ENCODE measurements at places on chromosomes 3 and 15. TPM values are rescaled to one million over a fixed set of nuclear protein-coding genes. Genes with fewer than 3 reads are reported as not detected.

- H3K27ac ChIP-seq = no peak overlapping the region
- H3K36me3 ChIP-seq = peaks cover 20% of the 10 kb centered on the region
- no peak overlapping the region for H3K4me3 ChIP-seq
- no peaks in the 10 kb centered on the region for H3K27me3 ChIP-seq
- H3K4me1 ChIP-seq = no peaks in the 10 kb centered on the region
- no peak for DNase-seq
These were observed 23.9 kb downstream of the EHD4 start for GRCh38 chr15:41948490-41948889.

DNA sequence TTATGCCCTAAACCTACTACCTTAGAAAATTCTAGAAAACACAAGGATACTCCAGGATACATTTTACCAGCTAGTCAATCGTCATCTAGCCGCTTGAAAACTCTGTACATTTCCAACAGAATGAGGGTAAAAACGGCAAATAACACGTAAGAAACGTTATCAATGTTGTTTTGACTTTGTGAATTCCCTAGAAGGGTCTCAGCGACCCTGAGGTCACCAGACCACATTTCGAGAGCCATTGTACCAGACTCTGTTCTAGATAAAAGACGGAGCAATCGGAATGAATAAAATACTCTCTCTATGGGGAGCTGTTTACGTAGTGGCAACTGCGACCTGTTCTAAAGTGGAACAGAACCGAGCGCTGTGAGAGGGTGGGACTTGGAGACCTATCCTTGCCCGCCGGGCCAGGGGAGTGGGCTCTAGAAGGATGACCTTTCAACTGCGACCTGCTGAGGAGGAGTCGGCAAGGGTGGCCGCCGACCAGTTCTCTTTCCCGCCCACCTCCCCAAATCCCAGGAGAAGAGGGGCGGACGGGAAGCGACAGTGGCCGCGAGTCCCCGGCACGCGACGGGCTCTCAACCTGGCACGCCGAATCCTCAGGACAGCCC is 778 bp upstream of the AP4E1 start:
- peak overlapping the region; percentile 100 for H3K27ac ChIP-seq
- no peaks in the 10 kb centered on the region for H3K27me3 ChIP-seq
- no peaks in the 10 kb centered on the region for H3K36me3 ChIP-seq
- H3K4me1 ChIP-seq = peaks cover 16% of the 10 kb centered on the region

- H3K4me3 ChIP-seq = no peak overlapping the region
- peaks cover 97% of the 10 kb centered on the region for H3K36me3 ChIP-seq
- no peaks in the 10 kb centered on the region for H3K27me3 ChIP-seq
- H3K27ac ChIP-seq = no peak overlapping the region
- DNase-seq = no peak
These were observed 11.4 kb downstream of the XPC start for GRCh38 chr3:14166877-14167603.

GRCh38 chr3:116153174-116153573 is 292.1 kb downstream of the LSAMP start:
- H3K4me1 ChIP-seq = no peaks in the 10 kb centered on the region
- no peaks in the 10 kb centered on the region for H3K27me3 ChIP-seq
- no peak overlapping the region for H3K4me3 ChIP-seq
- H3K36me3 ChIP-seq = no peaks in the 10 kb centered on the region
- no peak for DNase-seq

GRCh38 chr15:77826006-77826695 is 193.4 kb upstream of the LINGO1 start:
- H3K27ac ChIP-seq = no peak overlapping the region
- H3K4me3 ChIP-seq = no peak overlapping the region
- no peak for DNase-seq
- H3K4me1 ChIP-seq = no peaks in the 10 kb centered on the region

GRCh38 chr15:30921781-30922479 is 18.2 kb downstream of the FAN1 start:
- no peaks in the 10 kb centered on the region for H3K4me1 ChIP-seq
- H3K36me3 ChIP-seq = peaks cover 58% of the 10 kb centered on the region
- no peak overlapping the region for H3K27ac ChIP-seq
- H3K27me3 ChIP-seq = no peaks in the 10 kb centered on the region
- H3K4me3 ChIP-seq = no peak overlapping the region

GRCh38 chr15:50653156-50653743 is 33.3 kb downstream of the TRPM7 start:
- H3K27ac ChIP-seq = no peak overlapping the region
- no peak overlapping the region for H3K4me3 ChIP-seq
- H3K4me1 ChIP-seq = no peaks in the 10 kb centered on the region
- DNase-seq = no peak

GRCh38 chr3:120072867-120073525 is 21.3 kb downstream of the GSK3B start:
- H3K27ac ChIP-seq = no peak overlapping the region
- no peak for DNase-seq
- no peaks in the 10 kb centered on the region for H3K36me3 ChIP-seq
- H3K4me1 ChIP-seq = peaks cover 28% of the 10 kb centered on the region
- H3K4me3 ChIP-seq = no peak overlapping the region

DNA sequence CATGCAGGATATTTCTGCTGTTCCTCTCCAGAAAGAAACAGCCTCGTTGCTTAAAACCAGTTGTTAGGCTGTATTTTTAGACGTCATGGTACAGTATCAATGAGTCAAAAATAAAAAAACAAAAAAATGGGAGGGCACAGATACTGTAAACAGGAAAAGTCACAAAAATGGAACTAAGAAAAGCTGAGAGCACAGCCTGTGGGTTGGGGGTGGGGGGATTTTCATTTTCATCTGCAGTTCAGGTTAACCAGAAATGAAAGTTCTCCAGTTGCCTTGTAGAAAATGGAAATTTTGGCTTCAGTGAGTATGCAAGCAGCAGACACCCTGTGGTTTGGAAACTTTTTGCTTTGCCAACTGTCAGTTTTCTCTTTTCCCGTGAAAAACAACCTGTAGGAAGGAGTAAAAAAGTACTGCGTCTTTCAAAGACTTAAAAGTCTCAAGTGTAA is 59.0 kb downstream of the FRMD4B start:
- H3K36me3 ChIP-seq = no peaks in the 10 kb centered on the region
- peaks cover 29% of the 10 kb centered on the region for H3K4me1 ChIP-seq
- no peaks in the 10 kb centered on the region for H3K27me3 ChIP-seq
- H3K4me3 ChIP-seq = no peak overlapping the region
- peak; percentile 52 for DNase-seq

- H3K27ac ChIP-seq = no peak overlapping the region
- H3K4me1 ChIP-seq = no peaks in the 10 kb centered on the region
- H3K36me3 ChIP-seq = no peaks in the 10 kb centered on the region
These were observed 150.6 kb downstream of the ADAMTS17 start for GRCh38 chr15:100191161-100191560.

DNA sequence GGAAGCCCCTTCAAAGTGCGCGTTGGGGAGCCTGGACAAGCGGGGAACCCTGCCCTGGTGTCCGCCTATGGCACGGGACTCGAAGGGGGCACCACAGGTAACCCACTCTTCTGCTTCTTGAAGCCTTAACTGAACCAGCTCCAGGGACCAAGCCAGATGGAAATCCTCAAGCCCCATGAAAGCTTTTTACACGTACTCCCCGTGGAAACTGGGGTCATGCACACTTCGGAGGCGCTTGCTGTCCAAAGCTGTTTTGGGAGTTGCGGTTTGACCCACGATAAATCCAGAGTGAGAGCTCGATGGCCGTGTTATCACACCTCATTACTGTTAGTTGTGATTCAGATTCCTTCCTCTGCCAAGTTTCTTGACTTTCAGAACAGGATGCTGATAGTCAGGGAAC is 47.5 kb downstream of the DNASE1L3 start:
- no peak overlapping the region for H3K27ac ChIP-seq
- H3K27me3 ChIP-seq = no peaks in the 10 kb centered on the region
- no peak overlapping the region for H3K4me3 ChIP-seq
- no peak for DNase-seq
- H3K4me1 ChIP-seq = no peaks in the 10 kb centered on the region
- H3K36me3 ChIP-seq = peaks cover 12% of the 10 kb centered on the region

- H3K27ac ChIP-seq = no peak overlapping the region
- H3K4me1 ChIP-seq = no peaks in the 10 kb centered on the region
- H3K36me3 ChIP-seq = no peaks in the 10 kb centered on the region
- no peak for DNase-seq
These were observed 41.7 kb downstream of the MAGEF1 start for GRCh38 chr3:184670091-184670602.

DNA sequence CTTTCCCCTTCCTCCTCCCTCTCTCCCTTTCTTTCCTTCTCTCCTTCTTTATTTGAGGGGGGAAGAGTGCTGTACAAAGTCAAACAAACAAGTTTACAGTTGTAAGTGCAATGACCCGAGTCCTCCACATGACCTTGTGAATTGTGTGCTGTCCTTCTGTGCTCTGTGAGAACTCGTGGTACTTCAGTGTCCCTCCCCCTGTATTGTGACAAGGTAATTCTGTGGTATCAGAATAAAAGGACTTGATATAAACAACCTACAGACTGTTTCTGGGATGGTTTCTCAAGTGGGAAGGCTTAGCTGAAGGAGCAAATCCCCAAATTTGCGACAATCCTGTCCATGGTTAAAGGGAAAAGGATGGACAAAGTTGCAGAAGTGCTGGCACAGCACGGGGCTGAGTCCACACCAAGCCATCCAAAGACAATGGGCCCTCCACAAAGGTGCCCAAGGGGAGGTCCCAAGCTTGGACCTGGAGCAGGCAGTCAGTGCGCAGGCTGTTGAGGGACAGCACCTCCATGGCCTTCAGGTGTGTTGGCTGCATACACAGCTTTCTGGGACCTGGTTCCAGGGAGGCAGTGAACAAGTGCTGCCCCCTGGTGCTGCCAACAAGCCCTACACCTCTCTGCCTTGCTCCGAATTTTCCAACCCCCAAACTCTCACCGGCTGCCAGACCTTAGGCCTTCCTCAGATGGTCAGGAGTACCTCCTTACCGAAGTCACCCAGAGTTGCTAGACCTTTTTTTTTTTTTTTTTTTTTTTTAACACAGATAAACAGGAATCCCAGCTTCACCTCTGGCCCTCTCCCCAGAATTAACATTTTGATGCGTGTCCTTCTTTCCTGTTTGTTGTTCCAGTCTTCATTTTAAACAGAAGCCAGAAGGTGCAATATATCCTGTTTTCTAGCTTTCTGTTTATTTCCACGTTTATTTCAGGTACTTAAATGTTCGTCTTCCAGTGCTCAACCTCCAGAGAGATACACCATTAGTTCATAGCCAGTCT is 2.6 kb upstream of the APEH start:
- peaks cover 30% of the 10 kb centered on the region for H3K4me1 ChIP-seq
- peaks cover 9% of the 10 kb centered on the region for H3K36me3 ChIP-seq
- no peak overlapping the region for H3K27ac ChIP-seq
- no peaks in the 10 kb centered on the region for H3K27me3 ChIP-seq
- DNase-seq = peak; percentile 69
- no peak overlapping the region for H3K4me3 ChIP-seq

GRCh38 chr3:8436661-8437287 is 64.8 kb upstream of the LMCD1 start:
- H3K36me3 ChIP-seq = no peaks in the 10 kb centered on the region
- no peak overlapping the region for H3K27ac ChIP-seq
- no peaks in the 10 kb centered on the region for H3K4me1 ChIP-seq
- DNase-seq = no peak
- H3K4me3 ChIP-seq = no peak overlapping the region
- H3K27me3 ChIP-seq = no peaks in the 10 kb centered on the region

- H3K4me3 ChIP-seq = no peak overlapping the region
- no peak overlapping the region for H3K27ac ChIP-seq
- no peak for DNase-seq
- no peaks in the 10 kb centered on the region for H3K36me3 ChIP-seq
- H3K4me1 ChIP-seq = no peaks in the 10 kb centered on the region
These were observed 25.3 kb upstream of the COPB2 start for GRCh38 chr3:139414608-139415224.

- DNase-seq = no peak
- no peaks in the 10 kb centered on the region for H3K27me3 ChIP-seq
- H3K4me1 ChIP-seq = no peaks in the 10 kb centered on the region
- H3K4me3 ChIP-seq = no peak overlapping the region
- no peaks in the 10 kb centered on the region for H3K36me3 ChIP-seq
These were observed 680.1 kb downstream of the IGSF11 start for GRCh38 chr3:118354556-118354955.

- DNase-seq = no peak
- no peaks in the 10 kb centered on the region for H3K4me1 ChIP-seq
- no peak overlapping the region for H3K27ac ChIP-seq
- no peaks in the 10 kb centered on the region for H3K27me3 ChIP-seq
- no peaks in the 10 kb centered on the region for H3K36me3 ChIP-seq
These were observed 836.2 kb downstream of the AGBL1 start for GRCh38 chr15:86915811-86916331.

DNA sequence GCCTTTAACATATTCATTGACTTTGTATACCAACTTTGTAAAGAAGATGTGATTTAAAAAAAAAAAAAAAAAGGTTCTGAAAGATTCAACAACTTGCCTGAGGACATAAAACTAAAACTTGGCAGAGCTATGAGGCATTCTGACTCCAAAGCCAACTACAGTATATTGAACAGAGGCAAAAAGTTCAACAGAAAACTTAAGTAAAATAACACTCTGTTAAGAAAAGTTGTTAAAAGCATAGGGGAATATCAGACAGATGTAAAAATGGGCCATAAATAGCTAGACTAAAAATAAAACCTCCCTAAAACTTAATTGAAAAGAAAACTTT is 23.4 kb downstream of the GOLIM4 start:
- no peak overlapping the region for H3K27ac ChIP-seq
- H3K27me3 ChIP-seq = no peaks in the 10 kb centered on the region
- no peaks in the 10 kb centered on the region for H3K36me3 ChIP-seq
- DNase-seq = no peak
- no peak overlapping the region for H3K4me3 ChIP-seq

DNA sequence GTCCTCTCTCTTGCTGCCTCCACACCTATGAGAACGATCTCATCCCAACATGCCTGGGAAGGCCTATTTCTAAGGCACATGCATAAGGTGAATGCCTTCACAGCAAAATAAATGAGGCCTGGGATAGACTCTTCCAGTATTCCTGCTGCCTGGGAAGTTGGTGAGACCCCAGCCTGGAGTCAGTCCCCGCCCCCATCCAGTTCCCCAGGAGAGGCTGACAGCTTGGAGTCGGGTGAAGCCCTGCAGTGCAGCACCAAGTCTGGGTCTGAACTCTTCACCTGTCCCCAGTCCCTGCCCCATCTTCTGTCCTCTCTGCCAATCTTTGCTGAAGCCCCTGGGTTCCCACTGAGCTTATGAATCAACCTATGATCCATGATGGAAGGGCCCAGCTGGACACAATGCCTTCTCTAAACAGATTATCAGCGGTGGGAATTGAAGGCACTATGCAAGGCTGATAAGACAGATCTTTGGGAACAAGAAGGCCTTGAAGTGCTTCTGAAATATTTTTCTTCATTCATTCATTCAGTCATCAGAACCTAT is 10.2 kb upstream of the APBA2 start:
- DNase-seq = no peak
- H3K27me3 ChIP-seq = no peaks in the 10 kb centered on the region
- no peaks in the 10 kb centered on the region for H3K36me3 ChIP-seq
- no peak overlapping the region for H3K27ac ChIP-seq
- H3K4me1 ChIP-seq = no peaks in the 10 kb centered on the region
- H3K4me3 ChIP-seq = no peak overlapping the region

The TPRG1 gene
- total RNA-seq = 61.4 TPM

The SCN11A gene
- total RNA-seq = 0.15 TPM

The TLR9 gene
- 3.0 TPM for total RNA-seq

The ATP2B2 gene
- not detected for total RNA-seq

The LTF gene
- not detected for total RNA-seq

The AMT gene
- 7.6 TPM for total RNA-seq

The DCLK3 gene
- total RNA-seq = not detected

The NEK10 gene
- 1.4 TPM for total RNA-seq

The CCR3 gene
- total RNA-seq = 0.29 TPM

The ROBO1 gene
- not detected for total RNA-seq

The GPR160 gene
- total RNA-seq = 13.1 TPM

The ITIH1 gene
- not detected for total RNA-seq

The ADAMTS7 gene
- not detected for total RNA-seq

The SLC12A1 gene
- total RNA-seq = not detected

The COL6A5 gene
- not detected for total RNA-seq

The FANCD2OS gene
- not detected for total RNA-seq
